ENCODE measurements at places on chromosomes 1 and 21.

DNA sequence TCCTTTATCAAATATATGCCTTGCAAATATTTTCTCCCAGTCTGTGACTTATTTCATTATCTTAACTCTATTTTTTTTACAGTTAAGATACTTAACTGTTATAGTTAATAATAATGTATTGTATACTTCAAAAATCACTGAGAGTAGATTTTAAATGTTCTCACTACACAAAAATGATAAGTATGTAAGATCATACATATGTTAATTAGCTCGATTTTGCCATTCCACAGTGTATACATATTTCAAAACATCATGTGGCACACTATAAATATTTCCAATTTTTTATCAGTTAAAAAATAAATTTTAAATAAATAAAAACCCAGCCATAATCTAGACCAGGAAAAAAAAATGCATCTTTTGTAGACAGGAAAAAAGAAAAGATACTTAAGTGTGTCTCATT is 27.2 kb downstream of the CTTNBP2NL start:
- no peak for DNase-seq

- DNase-seq: no peak
Observed at GRCh38 chr1:62407398-62408009, 29.3 kb upstream of the USP1 start.

DNA sequence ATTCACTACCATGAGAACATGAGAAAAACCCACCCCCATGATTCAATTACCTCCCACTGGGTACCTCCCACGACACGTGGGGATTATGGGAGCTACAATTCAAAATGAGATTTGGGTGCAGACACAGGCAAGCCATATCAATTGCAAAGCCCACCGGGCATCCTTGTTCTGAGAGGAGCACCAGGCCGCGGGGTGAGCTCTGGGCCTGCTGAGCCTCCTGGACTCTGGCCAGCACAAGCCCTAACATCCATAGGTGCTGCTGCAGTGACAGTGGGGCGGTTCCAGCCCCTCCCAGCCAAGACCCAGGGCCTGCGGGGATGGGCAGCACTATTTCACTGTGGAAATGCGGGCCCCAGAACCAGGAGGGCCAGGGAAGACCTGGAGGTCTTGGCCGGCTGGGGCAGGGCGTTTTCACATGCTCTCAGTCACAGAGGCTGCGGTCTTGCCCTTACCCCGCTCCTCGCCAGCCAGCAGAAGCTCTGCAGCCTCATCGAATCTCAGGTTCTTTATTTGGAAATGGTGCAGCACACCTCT is 103.8 kb downstream of the PCBP3 start:
- DNase-seq: no peak

DNA sequence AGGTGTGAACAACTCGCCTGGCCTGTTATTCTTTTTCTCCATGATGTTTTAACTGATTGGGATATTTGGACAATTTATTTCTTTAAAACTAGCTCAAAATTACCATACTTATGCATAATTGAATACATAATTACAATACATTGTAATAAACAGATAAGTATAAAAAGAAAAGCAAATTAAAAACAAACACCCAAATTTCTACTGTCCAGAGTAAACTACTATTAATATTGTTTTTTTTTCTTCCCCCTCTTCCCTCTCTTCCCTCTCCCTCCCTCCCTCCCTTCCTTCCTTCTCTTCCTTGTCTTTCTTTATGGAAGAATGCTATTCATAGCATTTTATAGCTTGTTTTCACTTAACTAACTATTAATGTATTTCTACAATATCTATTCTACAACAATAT is 117.7 kb upstream of the IVNS1ABP start:
- DNase-seq: no peak
